ENCODE measurements at places on chromosomes 12 and 14. TPM values are rescaled to one million over a fixed set of nuclear protein-coding genes. Genes with fewer than 3 reads are reported as not detected.

KLHL33 gene
- total RNA-seq: not detected

- no peak for DNase-seq
Observed at GRCh38 chr12:55711786-55712553, 3.9 kb upstream of the BLOC1S1 start.

DNA sequence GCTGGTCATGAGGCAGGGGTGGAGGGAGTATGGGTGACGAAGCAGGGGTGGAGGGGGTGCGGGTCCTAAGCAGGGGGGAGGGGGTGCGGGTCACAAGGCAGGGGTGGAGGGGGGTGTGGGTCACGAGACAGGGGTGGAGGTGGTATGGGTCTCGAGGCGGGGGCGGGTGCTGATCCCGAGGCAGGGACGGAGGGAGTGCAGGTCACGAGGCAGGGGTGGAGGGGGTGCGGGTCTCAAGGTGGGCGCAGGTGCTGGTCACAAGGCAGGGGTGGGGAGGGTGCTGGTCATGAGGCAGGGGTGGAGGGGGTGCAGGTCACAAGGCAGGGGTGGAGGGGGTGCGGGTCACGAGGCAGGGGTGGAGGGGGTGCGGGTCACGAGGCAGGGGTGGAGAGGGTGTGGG, 56.5 kb downstream of the ITPK1 start:
- no peak for DNase-seq

GRCh38 chr14:31410048-31410650, 10.2 kb downstream of the HEATR5A start:
- DNase-seq: no peak

DNA sequence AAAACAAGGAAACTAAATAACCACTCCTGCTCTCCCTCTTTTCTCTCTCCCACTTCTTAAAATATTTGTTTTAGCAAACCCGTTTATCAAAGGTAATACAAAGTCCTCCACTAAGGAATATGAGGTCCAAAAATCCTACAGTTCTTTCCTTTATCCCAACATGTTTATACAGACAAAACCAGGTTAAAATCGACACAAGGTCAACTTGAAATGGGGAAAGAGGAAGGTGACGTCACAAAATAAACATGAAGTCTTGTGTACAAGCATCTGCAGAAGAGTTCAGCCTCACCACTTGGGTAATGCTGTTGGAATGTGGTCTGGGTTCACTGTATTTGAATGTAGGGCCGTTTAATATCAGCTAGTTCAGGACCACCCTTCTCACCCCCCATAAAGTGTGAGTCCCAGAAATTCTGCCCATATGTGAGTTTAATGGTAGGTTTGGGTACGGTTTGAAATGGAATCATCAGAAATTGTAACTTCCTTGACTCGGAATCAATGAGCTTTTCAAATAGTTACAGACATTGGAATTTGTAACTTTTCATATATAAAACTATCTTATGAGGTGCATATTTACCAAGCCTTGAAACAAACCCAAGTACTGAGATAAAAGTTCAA, 120.0 kb upstream of the SLC38A2 start:
- DNase-seq: peak; percentile 91

Data from M059J (cell line).